NCI-H1417 (cell line): ENCODE measurements at places on chromosomes 5 and 9.

DNA sequence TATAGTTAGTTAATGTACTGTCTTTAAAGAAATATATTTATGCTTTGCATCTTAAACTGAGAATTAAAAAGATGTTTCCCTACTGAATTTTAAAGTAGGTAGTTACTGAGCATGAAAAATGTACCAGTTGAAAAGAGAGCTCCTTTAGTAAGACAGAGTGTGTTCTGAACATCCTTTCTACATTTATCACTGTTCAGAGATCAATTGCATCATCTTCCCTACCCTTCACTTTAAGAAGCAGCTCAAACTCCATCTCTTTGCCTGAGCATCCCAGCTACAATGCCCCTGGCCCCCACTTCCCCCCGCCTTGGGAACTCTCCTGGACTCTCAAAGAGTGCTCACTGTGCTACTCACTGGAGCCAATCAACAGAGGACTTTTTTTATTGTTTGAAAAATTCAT lies 164.7 kb downstream of the GNAQ start:
- DNase-seq: no peak

DNA sequence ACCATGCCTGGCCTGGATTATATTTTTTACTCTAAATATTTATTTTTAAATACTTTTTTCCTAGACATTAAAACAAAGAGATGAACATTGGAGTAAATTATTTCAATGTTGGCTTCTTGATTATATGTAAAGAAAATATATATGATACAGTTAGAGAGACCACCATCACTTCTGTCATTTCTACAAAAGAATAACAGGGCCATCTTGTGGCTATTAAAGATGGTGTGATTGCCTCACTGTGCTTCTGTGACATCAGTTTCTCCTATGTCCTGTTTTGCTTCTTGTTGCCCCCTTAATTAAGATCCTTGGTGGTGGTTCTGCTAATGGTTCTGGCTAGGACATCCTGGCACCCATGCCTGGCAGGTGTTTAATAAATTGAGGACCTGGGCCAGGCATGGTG lies 32.9 kb downstream of the NDFIP1 start:
- no peak for DNase-seq

DNA sequence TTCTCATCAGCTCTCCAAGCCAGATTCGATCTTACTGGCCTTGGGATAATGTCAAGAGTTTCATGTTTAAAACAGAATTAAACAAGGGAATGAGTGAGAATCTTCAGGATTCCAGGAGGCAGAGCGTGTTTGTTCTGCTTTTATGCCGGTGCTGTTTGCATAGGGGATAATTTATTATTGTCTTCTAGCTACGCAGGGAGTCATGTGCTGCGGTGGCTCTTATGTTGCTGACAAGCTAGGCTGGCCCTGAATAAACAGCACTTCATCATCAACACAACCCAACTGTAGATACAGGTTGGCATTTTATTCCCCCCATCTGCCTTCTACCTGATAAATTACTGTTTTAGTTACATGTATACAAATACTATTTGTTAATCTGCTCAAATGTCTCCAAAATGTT lies 47.1 kb upstream of the PCA3 start:
- peak; percentile 39 for DNase-seq

GRCh38 chr5:157148734-157149615 lies 6.3 kb upstream of the MED7 start:
- peak; percentile 72 for DNase-seq

GRCh38 chr5:78557601-78558000 lies 91.0 kb downstream of the LHFPL2 start:
- no peak for DNase-seq

- no peak for DNase-seq
These were observed 170.4 kb downstream of the GRIA1 start for GRCh38 chr5:153660919-153661318.

DNA sequence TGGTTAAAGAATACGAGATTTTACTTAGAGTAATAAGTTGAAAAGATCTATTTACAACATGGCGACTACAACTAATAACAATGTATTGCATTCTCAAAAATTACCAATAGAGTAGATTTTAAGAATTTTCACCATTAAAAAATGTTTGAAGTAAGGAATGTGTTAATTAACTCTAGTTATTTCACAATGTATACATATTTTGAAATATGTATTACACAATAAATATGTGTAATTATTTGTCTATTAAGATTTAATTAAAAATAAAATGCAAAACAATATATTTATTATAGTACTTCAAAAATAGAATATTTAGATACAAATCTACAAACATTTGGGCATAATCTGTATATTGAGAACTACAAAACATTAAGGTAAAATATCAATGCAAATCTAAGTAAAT lies 1326.3 kb upstream of the CDH6 start:
- DNase-seq: no peak

- DNase-seq: no peak
These were observed 90.5 kb downstream of the ACTL7B start for GRCh38 chr9:108765265-108765664.

- no peak for DNase-seq
These were observed 411.0 kb downstream of the MAT2B start for GRCh38 chr5:163916376-163916775.

- peak; percentile 24 for DNase-seq
These were observed 207.3 kb downstream of the TMEM38B start for GRCh38 chr9:105901514-105902109.

DNA sequence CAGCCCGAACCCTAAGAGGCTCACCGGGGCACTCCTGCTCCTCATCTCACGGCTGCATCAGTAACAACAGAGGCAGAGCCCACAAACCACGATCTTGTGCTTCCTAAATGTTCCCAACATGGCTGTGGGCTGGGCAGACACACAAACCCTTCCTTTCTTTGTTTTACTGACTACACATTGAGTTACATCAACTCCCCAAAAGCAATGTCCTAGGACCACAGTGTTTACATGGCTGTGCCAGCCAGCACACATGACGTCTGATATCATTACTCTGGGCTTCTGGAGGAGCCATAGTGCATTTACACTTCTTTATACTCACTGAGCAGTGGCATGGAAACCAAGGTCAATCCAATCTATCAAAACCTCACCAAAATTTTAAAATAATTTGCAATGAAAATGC lies 101.4 kb downstream of the LHFPL2 start:
- DNase-seq: no peak

DNA sequence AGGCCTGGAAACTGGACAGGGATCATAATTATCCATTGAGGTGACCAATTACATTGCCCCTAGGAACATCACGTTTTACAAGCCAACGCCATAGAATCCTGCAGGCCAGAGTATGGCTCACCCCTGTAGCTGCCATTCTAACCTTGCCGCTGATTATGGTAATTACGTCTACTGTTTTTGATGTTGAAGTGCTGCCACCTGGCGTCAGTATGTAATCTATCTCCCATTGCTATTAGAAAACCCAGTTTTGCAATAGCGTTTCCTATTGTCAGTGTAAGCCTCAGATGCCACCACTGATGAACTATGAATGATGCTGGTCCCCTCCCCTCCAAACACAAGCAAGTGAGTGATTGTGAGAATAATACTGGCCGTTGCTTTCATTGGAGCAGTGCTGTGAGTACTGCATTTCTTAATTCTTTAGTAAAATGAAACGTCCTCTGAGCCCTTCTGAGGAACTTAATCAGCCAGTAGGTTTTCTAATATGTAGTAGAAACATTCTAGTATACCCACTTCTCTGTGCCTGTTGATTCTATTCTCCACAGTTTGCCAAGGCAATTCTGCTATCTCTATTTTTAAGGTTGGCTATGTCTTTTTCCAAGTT lies 100.5 kb upstream of the NMUR2 start:
- peak; percentile 80 for DNase-seq

- DNase-seq: no peak
These were observed 5.8 kb upstream of the NUP214 start for GRCh38 chr9:131119600-131119999.

DNA sequence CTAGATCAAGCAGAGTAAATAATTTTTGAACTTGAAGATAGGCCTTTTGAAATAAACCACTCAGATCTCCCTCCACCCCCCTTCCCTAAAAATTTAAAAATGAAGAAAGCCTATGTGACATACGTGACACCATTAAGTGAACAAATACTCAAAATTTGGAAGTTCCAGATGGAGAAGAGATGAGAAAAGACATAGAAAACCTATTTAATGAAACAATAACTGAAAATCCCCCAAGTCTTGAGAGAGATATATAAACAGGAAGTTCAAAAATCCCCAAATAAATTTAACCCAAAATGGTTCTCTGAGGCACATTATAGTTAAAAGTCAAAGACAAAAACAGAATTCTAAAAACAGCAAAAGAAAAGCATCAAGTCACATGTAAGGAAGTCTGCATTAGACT lies 428.6 kb downstream of the PSAT1 start:
- no peak for DNase-seq

GRCh38 chr5:111855356-111855755 lies 98.4 kb upstream of the NREP start:
- no peak for DNase-seq

DNA sequence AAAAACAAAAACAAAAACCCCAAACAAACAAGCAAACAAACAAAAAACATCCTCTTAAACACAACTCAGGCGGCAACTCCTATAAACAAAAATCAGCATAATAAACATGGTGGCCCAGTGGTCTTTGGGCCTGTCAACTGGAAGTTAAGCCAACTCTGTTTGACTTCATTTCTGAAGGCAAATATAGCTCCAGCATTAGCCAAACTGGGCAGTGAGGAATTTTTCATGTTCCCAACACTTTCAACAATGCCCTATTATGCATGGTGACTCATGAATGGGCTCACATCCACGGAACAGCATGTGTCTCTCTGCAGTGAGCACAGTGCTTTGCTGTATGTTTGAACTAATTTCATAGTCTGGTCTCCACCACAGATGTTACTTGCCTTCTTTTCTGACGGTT lies 143.9 kb upstream of the STC2 start:
- DNase-seq: no peak

DNA sequence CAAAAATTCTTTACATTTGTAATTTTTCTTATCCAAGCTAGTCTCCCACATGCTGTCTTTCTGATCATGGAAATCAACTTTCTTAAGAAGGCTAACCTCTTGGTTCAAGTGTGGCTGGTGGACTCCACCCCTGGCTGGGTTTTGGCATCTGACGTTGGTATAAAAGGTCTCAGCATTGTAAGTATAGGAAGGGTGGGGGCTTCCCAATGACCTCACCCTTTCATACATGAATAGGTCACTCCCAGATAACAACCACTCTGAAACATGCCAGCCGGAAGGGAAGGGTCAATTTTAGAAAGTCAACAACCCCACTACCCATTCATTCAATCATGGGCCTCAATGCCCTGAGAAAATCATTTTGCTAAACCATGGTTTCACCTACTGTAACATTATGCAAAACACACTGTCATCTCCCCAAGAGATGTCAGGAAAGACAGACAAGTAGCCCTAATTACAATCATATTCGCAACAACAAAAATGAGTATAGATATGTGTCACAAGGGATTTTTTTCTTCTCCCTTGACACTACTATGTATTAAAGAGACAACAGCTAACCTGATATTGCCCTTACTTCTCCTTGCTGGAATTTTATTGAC lies 31.9 kb upstream of the PCSK5 start:
- no peak for DNase-seq

DNA sequence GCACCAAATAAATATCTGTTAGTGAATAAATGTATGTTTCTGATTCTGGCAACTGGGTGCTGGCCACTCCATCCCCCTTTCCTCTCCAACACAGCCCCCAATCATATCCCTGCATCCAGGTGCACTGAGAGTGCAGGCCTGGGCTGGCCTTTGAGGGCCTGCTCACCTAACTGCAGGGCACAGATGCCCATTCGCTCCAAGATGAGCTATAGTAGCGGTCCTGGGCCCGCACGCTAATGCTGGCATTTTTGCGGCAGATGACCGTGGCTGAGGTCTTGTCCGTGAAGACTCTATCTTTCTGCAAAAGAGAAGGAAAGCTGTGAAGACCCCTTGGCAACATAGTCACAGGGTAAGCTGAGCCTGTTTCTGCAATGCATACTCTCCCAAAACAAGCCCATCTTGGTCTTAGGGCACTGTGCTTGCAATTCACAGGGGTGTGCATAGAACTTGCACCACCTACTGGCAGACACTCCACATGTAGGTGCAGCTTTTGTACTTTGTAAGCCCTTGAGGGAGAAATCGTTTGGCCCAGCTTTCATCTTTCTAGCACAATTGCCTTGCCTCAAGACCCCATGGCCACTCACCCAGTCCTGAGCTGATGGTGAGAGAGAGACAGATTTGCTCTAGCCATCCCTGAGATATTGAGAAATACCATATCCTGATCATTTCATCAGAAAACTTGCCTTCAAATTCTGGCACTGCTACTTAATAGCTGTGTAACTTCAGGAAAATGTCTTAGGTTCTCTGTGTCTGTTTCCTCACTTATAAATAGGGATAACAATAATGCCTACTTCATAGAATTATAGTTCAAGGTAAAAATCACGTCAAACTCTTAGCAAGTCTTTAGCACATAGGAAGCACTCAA lies 13.5 kb downstream of the IL12B start:
- peak; percentile 43 for DNase-seq

GRCh38 chr9:99109522-99109921 lies 4.6 kb downstream of the TGFBR1 start:
- DNase-seq: no peak

DNA sequence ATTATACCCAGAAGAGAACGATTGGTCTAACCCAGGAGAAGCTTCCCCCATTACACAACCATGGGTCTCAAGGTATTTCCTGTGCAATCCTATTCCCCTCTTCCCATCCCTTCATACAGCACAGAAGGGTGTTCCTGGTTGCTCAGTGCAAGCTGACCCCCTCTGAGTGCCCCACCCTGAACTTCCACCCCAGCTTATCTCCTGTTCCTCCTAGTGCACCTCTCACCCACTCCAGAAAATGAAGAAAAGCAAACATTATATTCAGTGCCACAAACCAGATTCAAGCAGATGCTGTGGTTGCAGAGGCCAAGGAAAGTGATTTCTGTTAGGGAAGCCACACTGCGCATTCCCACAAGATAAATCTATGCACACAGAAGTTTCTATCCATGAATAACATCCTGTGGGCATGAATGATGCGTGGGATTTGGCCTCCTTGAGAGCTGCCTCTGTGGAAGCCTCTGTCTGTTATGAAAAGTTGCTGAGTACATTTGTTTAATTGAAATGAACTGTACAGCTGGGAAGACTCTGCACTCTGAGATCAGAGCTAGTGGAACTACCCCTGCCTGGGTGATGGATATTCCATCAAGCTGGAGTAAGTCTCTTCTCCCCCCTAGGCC lies 2.2 kb upstream of the OR2S2 start:
- no peak for DNase-seq

DNA sequence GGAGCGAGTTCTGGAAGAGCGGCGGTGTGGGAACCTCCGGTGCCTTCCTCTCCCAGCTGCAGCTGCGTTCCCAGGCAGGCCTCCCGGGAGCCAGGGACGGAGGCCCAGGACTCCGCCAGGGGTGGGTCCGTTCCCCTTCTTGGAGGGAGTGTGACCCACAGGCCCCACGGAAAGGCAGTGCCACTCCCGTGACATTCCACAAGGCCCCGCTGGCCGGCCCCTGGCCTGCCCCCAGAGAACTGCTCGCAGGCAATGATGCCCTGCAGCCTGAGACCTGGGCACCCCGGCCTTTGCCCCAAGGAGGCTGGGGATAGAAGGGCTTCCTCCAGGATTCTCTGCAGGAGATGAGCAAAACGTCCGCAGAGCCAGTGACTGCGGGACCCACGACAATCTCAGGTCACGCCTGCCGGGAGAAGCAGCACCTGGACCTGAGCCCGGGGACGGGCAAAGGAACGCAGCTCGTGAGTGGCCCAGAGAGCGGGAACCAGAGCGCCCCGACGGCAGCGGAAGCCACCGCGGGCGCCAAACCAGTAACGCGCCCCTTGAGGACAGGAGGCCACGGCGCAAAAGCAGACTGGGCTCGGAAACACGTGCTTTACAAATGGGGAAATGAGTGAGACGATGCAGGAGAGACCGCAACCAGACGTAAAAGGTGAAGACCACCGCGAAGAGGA lies 9.3 kb downstream of the OBP2B start:
- peak; percentile 67 for DNase-seq
